ENCODE measurements at places on chromosomes 11 and 22.

DNA sequence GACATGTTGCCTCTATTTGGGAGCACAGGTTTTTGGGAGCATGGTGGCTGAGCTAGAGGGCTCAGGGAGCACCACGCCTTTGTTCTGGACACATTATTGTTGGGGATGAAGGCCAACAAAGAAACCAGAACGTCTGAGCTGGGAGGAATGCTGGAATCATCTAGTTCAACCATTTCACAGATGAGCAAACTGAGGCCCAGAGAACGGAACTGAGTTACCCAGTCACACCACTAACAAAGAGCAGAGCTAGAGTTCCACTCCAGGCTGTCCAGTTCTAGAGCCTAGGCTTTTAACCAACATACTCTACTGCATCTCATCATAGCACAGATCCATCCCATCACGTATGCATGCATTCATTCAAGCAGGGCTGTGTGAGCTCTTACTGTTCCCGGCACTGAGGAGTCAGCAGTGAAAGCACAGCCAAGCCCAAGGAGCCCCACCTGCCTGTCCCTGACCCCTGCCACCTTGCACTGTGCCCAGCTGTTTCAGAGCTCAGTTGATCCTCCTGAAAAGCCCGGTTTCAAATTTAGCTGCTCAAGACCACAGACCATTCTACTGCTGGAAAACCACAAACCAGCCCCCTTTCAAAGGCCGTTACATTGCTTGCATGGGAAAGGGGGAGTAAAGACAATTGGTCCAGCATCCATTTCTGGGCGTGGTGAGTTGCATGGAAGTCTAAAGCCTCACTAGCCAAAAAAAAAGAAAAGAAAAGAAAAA lies 16.9 kb upstream of the TCF20 start:
- no peak for DNase-seq

GRCh38 chr11:73551677-73552076 lies 46.2 kb downstream of the FAM168A start:
- no peak for DNase-seq

DNA sequence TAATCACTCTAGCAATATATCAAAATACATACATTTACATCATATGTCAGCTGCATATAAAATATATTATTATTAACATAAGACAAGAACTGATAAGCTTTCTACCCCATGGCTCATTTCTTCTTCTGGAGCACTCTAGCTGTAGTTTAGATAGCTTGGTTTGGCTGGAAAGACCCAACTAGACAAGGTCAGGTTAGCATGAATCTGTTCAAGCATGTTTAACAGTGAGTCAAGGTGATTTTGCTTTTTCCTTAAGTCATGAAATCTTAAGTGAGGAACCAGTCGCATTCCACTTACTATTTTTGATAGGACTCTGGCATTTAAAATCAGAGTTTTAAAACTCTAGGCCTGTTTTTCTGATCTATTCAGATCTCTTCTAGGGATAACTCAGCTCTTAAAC lies 157.0 kb upstream of the PDGFD start:
- no peak for DNase-seq

GRCh38 chr11:30364139-30364836 lies 41.4 kb downstream of the ARL14EP start:
- DNase-seq = no peak

DNA sequence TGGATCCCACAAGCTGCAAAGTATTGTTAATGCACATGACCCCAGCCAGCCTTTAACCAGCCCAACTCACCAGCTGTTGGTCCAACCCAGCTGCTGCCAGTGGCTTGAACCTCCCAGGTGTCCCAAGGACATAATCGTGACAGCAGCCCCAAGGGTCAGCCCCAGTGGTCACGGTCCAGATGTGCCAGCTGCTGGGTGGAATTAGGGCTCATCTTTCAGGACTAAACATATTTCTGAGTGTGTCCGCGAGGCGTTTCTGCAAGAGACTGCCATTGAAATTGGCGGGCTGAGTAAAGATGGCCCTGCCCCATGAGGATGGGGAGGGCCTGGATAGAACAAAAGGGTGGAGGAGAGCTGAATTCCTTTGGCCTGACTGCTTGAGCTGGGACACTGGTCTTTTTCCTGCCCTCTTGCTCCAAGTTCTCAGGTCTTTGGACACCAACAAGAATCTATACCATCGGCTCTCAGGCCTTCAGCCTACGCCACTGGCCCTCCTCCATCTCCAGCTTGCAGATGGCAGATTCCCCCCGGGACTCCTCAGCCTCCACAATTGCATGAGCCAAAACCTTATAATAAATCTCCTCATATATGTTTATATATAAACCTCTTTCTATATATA lies 240.2 kb downstream of the MN1 start:
- no peak for DNase-seq

DNA sequence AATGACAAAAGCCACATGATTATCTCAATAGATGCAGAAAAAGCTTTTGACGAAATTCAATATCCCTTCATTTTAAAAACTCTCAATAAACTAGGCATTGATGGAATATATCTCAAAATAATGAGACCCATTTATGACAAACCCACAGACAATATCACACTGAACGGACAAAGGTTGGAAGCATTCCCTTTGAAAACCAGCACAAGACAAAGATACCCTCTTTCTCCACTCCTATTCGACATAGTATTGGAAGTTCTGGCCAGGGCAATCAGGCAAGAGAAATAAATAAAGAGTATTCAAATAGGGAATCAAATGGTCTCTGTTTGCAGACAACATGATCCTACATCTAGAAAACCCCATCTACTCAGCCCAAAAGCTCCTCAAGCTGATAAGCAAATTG lies 52.0 kb downstream of the CASP12 start:
- no peak for DNase-seq

GRCh38 chr22:45684169-45684568 lies 12.5 kb downstream of the ATXN10 start:
- no peak for DNase-seq

- DNase-seq = peak; percentile 92
Observed at GRCh38 chr22:30044369-30044768, 35.9 kb upstream of the HORMAD2 start.

DNA sequence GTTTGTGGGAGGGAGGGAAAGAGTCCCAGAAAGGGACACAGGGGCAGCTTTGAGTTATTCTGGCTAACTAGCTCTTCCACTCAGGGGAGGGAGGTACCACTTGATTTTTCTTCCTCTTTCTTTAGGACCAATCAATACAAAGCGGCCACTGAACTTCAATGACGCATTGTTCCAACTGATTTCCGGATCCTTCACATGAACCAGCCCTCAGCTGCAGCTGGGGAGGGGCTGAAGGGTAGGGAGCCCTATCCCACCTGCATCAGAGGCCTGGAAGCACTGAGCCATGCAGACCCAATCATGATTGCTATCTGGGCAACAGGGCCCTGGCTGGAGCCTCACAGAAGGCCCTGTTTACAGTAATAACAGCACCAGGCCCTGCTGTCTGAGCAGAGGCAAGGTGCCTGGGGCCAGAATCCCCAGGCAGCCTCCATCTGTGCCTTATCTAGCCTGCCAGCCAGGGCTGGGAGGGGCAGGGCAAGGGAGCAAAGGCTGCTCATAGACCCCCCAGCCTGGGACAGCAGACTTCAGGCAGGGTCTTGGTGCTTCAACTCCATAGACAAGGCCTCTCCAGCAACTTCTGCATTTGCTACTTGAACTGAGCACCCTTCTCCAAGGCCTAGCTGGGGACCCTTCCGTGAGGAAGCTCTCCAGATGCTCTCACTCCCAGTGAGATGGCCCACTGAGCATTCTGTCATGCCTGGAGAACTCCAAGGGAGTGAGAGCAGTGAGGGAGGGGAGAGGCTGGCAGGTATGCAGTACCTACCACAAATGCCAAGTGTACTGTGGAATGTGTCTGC lies 22.5 kb downstream of the CLPB start:
- no peak for DNase-seq

DNA sequence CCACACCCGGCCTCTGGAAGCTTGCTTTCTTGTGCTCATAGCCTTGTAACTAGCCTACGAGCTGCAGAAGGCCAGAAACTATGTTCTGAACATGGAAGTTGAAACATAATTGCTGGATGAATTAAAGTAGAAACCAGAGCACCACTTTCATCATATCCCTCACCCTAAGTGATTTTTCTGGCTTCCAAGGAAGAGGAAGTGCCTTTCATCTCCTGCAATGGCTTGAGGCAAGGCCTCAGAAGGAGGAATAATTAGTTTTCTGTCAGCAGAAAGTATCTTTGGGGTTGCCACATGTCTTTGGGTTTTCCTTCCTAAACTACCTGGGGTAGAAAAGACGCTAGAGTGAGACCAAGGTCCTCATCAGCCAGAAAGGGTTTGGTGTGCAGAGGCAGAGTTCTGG lies 14.5 kb downstream of the RPL27A start:
- DNase-seq = no peak

DNA sequence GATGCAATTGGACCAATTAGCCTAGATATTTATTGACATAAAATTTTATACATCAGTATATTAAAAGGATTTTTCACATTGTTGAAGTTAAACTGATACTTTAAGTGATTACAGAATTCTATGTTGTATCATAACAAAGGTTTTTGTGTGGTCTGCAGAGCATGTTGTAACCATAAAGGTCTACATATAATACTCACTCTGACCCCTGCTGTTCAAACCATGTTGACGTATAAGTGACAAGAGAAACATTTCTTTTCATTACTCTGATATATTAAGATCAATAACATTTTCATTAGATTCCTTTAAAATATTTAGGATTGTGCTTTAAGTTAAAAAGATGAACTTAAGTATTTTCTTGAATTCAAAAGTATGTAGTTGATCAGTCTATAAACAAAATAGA lies 63.9 kb downstream of the GAS2 start:
- no peak for DNase-seq

DNA sequence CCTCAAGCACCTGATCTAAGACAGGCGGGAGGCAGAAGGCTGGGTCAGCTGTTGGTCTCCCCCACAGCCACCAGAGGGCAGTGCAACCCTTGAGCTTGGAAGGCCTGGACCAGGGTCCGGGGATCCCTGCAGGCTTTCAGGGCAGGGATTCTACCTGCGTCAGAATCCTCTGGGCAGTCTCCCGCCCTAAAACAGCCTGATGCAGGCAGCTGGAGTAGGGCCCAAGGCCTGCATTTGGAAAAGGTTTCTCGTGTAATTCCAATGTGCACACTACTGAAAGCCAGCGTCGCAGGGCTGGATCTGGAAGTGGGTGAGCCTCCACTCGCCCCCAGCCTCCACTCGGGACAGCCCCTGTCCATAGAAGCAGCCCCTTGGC lies 31.8 kb downstream of the BID start:
- DNase-seq = peak; percentile 59

DNA sequence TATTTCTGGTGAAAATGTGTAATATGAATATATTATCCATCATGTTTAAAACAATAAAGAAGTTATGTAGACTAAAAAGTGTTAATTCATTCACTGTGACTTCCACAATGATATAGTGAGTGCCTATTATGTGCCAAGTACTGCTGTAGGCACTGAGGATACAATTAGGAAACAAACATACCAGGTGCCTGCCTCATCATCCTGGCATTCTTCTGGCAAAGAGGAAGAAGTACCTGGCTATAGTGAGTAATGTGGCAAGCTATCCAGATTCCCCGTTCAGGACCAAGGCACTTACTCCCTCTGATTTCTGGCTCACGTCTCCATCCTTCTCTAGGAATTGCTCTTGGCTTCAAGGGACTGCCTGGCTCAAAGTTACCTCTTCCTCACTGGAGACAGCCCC lies 77.5 kb upstream of the CLMP start:
- DNase-seq = no peak

DNA sequence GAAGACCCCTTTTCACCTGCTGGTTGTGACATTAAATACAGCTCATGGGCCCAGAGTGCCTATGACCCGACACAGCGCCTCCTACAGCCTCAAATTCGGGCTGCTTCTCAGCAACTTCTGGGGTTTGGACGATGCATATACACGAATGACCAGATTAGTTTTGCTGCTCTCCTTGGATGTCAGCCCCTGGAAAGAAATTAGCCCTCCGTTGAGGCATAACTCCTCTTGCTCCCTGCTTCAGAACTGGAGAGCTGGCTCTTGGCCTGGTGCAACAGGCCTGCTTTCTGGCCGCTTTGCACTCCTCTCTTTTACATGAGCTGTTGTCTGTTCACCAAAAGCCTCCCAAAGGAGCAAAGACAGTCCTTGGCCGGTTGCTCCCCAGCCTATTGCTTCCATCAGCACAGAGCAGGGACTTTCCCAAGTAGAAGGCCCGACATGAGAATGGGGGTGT lies 3.3 kb downstream of the TECTA start:
- DNase-seq = no peak

- DNase-seq = no peak
Observed at GRCh38 chr11:4671741-4672140, 25.9 kb downstream of the OR51E2 start.

DNA sequence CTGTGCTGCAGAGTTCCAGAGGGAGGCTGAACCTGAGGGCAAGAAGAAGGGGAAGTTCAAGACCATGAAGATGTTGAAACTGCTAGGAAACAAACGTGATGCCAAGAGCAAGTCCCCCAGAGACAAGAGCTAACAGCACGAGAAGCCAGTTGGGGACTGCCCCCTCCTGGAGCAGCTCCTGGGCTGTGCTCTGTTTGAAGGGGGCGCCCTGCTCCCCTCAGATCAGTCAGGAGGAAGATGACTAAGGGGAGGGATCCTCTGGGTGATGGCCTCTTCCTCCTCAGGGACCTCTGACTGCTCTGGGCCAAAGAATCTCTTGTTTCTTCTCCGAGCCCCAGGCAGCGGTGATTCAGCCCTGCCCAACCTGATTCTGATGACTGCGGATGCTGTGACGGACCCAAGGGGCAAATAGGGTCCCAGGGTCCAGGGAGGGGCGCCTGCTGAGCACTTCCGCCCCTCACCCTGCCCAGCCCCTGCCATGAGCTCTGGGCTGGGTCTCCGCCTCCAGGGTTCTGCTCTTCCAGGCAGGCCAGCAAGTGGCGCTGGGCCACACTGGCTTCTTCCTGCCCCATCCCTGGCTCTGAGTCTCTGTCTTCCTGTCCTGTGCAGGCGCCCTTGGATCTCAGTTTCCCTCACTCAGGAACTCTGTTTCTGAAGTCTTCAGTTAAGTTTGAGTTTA lies 12.6 kb downstream of the C22orf23 start:
- no peak for DNase-seq

GRCh38 chr11:12158909-12159308 lies 48.5 kb downstream of the MICAL2 start:
- DNase-seq = no peak

DNA sequence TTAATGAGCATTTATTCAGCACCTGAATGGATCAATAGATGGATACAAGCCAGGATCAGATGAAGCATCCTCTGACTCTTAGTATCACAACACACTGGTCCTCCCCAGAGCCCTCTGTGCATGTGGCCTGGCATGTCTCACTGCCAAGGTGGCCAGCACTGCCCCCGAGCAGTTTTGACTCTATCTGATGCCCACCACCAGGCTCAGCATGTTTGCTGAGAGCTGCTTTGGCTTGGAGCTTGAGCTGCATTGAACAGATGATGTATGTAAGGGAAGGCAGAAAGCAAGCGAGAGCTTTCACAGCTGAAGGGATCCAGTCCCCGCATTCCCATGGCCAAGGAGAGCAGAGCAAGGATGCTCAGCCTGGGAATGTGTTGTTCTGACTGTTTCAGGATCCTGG lies 320.3 kb downstream of the BUD13 start:
- no peak for DNase-seq
